Hematopoietic multipotent progenitor cell treated with erythropoietin and hydrocortisone succinate and interleukin-3 and kit ligand, for 15 days (in vitro differentiated cells): ENCODE measurements at places on chromosomes 7 and 10.
A peak's percentile ranks its signal among the peaks of the same experiment; 100 is the strongest.

GRCh38 chr7:112120696-112121217 lies 85.4 kb downstream of the DOCK4 start:
- DNase-seq, result no peak

- DNase-seq, result no peak
These were observed 264.6 kb downstream of the LRMDA start for GRCh38 chr10:75695994-75696393.

GRCh38 chr10:32985775-32986350 lies 27.8 kb upstream of the ITGB1 start:
- no peak for DNase-seq

- DNase-seq, result no peak
These were observed 227.9 kb upstream of the SHH start for GRCh38 chr7:156039971-156040677.

DNA sequence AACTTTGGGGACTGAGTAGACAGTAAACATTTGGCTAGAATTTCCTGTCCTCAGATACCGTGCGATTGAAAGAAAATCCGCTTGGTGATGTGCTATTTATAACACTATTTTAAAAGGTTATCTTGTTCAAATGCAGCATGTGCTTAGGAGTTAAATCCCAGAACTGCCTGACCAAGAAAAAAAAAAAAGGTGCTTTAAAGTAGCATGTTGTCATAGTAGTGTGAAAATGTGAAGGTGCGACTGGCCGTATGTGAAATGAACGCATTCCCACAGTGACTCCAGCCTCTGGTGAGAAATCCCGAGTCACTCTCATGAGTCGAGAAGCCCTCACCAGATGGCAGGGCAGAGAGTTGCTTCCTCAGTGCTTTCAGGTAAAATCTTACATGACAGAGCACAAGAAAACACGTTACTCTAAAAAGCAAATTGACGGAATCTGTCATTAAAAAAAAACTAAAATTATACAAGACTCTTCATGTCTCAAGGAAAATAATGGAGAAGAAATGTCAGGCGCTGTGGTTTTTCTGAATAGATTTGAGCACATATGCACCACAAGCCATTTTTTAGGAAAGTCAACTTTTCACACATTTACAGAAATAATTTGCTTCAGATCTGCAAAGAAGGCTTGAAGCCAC lies 18.4 kb upstream of the KLF6 start:
- peak; percentile 63 for DNase-seq

DNA sequence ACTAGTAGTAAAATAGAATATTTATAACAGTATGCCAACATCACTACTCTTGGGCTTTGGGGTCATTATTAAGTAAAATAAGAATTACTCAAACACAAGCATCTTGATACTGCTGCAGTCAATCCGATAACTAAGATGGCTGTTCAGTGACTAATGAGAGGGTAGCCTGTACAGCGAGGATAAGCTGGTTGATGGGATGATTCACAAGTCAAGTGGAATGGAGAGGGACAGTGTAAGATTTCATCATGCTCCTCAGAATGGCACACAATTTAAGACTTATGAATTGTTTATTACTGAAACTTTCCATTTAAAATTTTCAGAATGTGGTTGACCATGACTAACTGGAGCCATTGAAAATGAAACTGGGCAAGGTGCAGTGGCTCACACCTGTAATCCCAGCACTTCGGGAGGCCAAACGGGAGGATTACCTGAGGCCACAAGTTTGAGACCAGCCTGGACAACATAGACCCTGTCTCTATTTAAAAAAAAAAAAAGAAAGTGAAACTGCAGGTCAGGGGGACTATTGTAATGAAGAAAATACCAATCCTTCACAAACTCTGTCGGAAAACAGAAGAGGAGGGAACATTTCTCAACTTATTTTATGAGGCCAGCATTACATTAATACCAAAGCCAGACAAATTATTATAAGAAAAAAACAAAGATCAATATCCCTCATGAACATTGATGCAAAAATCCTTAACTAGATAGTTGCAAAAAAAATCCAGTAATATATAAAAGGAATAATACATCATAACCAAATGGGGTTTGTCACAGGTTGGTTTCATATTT lies 11.2 kb downstream of the AVL9 start:
- peak; percentile 51 for DNase-seq

- no peak for DNase-seq
These were observed 1262.3 kb upstream of the PHF14 start for GRCh38 chr7:9711259-9711918.
